Activated B cell treated with CpG ODN at 0.5 μM for 24 hours (primary cell): ENCODE measurements at places on chromosomes 6 and 20. TPM values are rescaled to one million over a fixed set of nuclear protein-coding genes. Genes with fewer than 3 reads are reported as not detected.

Gene RSPH9
- 0.17 TPM in 1 of 2 replicates, not detected in the other for total RNA-seq

Gene SLC22A3
- total RNA-seq: not detected in 2 replicates

Gene SCUBE3
- not detected in 2 replicates for total RNA-seq

Gene CDC5L
- total RNA-seq: 20.0 and 20.2 TPM in 2 replicates

Gene RSPO3
- total RNA-seq: not detected in 2 replicates

Gene COL9A3
- total RNA-seq: 33.2 and 37.6 TPM in 2 replicates

GRCh38 chr20:38338849-38339520, 7.3 kb upstream of the LBP start:
- DNase-seq: no peak

DNA sequence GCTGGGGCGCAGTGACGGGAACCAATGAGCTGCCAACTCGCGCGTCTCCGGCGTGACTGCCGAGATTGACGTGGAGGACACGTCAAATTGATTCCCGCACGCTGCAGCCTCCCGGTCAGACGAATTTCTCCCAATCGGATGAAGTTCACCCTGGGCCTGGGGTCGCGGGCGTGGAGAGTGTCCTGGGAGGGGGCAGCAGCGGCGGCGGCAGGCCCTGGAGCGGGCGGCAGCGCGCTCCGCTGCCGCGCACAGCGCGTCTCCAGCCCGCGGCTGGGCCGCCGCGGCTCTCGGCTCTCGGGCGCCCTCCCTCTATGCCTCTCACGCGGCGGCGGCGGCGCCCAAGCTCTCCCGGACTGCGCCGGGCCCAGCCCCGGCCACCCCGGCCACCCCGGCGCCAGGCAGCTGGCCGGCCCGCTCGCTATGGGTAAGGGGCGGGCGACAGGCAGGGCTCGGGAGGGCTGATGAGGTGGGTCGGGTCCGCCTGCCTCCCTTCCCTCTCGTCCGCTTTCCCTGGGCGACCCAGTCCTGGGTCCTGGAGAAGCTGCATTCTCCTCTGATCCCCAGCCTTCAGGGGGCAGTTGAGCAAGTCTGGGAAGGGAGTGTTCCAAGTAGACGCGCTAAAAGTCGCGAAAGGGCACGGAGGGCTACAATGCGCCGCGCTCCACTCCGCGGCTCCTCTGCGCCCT, at the start of gene PAX1:
PAX1 (plus strand) TSS at position 90 of the 686 bp plus-strand sequence; CDS start at position 139, 49 bp downstream.
- no peak for DNase-seq

DNA sequence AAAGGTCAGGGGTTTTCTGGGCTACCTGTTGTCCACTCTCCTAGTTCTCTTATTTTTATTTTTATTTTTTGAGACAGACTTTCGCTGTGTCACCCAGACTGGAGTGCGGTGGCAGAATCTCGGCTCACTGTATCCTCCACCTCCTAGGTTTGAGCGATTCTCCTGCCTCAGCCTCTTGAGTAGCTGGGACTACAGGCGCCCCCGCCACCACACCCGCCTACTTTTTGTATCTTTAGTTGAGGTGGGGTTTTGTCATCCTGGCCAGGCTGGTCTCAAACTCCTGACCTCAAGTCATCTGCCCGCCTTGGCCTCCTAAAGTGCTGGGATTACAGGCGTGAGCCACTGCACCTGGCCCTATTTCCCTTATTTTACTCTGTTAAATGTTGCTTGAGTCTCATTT, 149.0 kb downstream of the EYA4 start:
- DNase-seq: no peak
